ENCODE measurements at places on chromosomes 4 and X. TPM values are rescaled to one million over a fixed set of nuclear protein-coding genes. Genes with fewer than 3 reads are reported as not detected.

The GPR173 gene
- 9.4 TPM for total RNA-seq

DNA sequence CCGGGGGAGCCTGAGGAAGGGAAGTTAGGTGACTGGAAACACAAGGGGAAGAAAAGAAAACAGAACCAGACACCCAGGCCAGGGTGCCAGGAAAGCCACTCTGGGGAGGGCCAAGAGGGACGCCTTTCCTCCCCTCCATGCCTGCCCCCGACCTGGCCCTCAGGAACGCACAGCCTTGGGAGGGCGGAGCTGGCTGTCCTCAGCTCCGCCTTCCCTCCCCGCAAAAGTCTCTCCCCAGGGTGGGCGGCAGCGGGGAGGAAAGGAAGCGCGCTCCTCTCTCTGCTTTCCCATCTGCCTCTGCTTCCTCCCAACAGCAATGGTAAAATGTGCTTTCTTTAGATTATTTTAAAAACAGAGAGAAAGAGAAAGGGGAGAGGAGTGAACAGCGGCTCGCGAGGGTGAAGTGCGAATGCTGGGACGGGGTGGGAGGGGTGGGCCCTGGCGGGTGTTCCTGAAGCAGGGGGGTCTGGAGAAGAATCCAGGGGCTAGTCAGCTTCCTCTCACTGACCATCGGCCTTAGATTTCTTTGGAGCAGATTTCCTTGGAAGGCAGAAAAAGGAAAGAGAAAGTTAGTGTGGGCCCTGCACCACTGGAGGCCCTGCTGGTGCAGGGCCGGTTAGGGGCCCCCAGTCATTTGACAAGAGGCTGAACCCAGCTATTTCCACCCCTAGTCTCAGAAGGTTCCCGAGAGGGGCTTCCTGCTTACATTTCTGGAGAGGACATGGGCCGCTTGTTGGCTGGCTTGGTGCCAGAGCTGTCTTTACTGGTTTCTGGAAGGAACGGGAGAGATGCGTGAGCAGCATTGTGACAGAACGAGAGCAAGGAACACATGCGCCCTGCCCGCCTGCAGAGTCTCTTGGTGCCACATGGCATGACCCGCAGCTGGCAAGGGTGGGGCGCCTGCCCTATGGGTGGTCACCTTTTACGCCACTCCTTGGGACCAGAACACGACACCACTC lies 4.7 kb upstream of the RENBP start:
- H3K27ac ChIP-seq = peak overlapping the region; percentile 90
- peaks cover 11% of the 10 kb centered on the region for H3K4me1 ChIP-seq
- H3K4me3 ChIP-seq = peak overlapping the region; percentile 47
- DNase-seq = peak; percentile 16
- peaks cover 5% of the 10 kb centered on the region for H3K27me3 ChIP-seq
- H3K36me3 ChIP-seq = peaks cover 7% of the 10 kb centered on the region

- no peak overlapping the region for H3K4me3 ChIP-seq
- peak overlapping the region; percentile 95 for H3K27ac ChIP-seq
- peaks cover 17% of the 10 kb centered on the region for H3K4me1 ChIP-seq
- H3K36me3 ChIP-seq = no peaks in the 10 kb centered on the region
- DNase-seq = no peak
- H3K27me3 ChIP-seq = no peaks in the 10 kb centered on the region
These were observed 646 bp upstream of the SLC7A11 start for GRCh38 chr4:138242834-138243156.

The GASK1B gene
- total RNA-seq = 63.8 TPM

- peaks cover 3% of the 10 kb centered on the region for H3K36me3 ChIP-seq
- DNase-seq = no peak
- no peak overlapping the region for H3K27ac ChIP-seq
- no peak overlapping the region for H3K4me3 ChIP-seq
- peaks cover 12% of the 10 kb centered on the region for H3K4me1 ChIP-seq
These were observed 942.3 kb upstream of the SLIT2 start for GRCh38 chr4:19309378-19309777.

The IL13RA2 gene
- total RNA-seq = not detected

DNA sequence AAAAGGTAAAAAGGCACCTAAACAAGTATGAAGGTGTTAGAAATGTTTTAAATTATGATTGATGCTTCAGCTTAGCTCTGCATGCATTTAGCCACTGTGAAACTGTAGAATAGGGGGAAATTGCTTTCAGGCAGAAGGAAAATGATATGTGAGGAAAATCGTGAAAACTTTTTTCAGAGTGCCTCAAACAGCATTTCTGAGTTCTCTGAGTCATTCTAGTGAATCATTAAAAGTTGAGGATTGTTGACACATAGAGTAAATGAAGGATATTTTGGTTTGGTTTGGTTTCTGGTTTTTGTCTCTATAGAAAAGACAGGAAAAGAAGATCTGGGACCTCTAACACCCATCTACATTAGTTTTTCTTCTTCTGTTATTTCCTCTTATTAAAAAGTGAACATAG lies 332.5 kb upstream of the TRAM1L1 start:
- no peak for DNase-seq
- H3K27me3 ChIP-seq = no peaks in the 10 kb centered on the region
- no peaks in the 10 kb centered on the region for H3K36me3 ChIP-seq
- H3K27ac ChIP-seq = no peak overlapping the region

GRCh38 chr4:78138252-78138651 lies 81.1 kb downstream of the FRAS1 start:
- H3K27ac ChIP-seq = no peak overlapping the region
- H3K27me3 ChIP-seq = peaks cover 2% of the 10 kb centered on the region
- no peaks in the 10 kb centered on the region for H3K4me1 ChIP-seq
- DNase-seq = no peak
- no peaks in the 10 kb centered on the region for H3K36me3 ChIP-seq
- no peak overlapping the region for H3K4me3 ChIP-seq

GRCh38 chrX:53813670-53814440 lies 127.3 kb upstream of the HUWE1 start:
- H3K36me3 ChIP-seq = no peaks in the 10 kb centered on the region
- no peaks in the 10 kb centered on the region for H3K27me3 ChIP-seq
- peaks cover 9% of the 10 kb centered on the region for H3K4me1 ChIP-seq

- H3K4me3 ChIP-seq = no peak overlapping the region
- H3K36me3 ChIP-seq = no peaks in the 10 kb centered on the region
- peaks cover 1% of the 10 kb centered on the region for H3K27me3 ChIP-seq
- peaks cover 6% of the 10 kb centered on the region for H3K4me1 ChIP-seq
These were observed 106.0 kb upstream of the ARHGAP24 start for GRCh38 chr4:85368932-85369331.

DNA sequence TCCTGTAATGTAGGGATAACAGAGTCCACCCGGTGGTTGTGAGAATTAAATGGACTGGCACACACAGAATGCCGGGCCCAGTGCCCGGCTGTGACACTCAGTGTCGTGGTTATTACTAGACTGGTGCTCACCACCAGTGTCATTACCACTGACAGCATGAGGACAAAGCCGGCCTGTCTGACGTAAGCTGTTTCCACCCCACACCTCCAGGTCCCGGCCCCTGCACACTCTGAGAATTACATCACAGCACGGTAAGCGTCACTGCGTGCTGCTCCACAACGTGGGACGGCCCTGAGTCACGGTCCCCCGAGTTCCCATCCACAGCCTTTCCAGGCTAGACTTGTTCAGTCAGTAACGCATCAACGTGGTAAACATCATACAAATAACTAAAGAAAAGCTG lies 22.9 kb downstream of the FAT1 start:
- H3K4me3 ChIP-seq = no peak overlapping the region
- no peak for DNase-seq
- H3K27ac ChIP-seq = no peak overlapping the region
- no peaks in the 10 kb centered on the region for H3K27me3 ChIP-seq
- no peaks in the 10 kb centered on the region for H3K36me3 ChIP-seq
- H3K4me1 ChIP-seq = peaks cover 9% of the 10 kb centered on the region

The C4orf54 gene
- not detected for total RNA-seq

DNA sequence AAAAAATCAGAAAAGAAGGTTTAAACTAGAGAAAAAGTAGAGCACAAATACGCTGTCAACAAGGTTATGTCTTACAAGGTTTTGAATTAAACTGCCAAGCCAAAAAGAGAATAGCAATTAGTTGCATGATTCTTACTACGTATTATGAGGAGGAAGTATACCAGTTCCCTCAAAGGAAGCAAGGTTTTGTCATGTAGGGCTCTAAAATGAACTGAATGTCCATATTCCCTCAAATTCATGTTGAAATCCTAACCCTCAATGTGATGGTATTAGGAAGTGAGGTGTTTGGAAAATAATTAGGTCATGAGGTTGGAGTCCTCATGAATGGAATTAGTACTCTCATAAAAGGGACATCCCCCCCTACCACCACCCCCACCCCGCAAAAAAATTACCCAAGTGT lies 201.0 kb downstream of the FBXW7 start:
- no peak overlapping the region for H3K27ac ChIP-seq
- H3K36me3 ChIP-seq = peaks cover 3% of the 10 kb centered on the region
- no peak overlapping the region for H3K4me3 ChIP-seq
- no peaks in the 10 kb centered on the region for H3K27me3 ChIP-seq

- no peaks in the 10 kb centered on the region for H3K36me3 ChIP-seq
- no peak overlapping the region for H3K4me3 ChIP-seq
- no peak overlapping the region for H3K27ac ChIP-seq
- no peaks in the 10 kb centered on the region for H3K27me3 ChIP-seq
- peak; percentile 73 for DNase-seq
These were observed 201.3 kb downstream of the RBM46 start for GRCh38 chr4:154982187-154983047.

DNA sequence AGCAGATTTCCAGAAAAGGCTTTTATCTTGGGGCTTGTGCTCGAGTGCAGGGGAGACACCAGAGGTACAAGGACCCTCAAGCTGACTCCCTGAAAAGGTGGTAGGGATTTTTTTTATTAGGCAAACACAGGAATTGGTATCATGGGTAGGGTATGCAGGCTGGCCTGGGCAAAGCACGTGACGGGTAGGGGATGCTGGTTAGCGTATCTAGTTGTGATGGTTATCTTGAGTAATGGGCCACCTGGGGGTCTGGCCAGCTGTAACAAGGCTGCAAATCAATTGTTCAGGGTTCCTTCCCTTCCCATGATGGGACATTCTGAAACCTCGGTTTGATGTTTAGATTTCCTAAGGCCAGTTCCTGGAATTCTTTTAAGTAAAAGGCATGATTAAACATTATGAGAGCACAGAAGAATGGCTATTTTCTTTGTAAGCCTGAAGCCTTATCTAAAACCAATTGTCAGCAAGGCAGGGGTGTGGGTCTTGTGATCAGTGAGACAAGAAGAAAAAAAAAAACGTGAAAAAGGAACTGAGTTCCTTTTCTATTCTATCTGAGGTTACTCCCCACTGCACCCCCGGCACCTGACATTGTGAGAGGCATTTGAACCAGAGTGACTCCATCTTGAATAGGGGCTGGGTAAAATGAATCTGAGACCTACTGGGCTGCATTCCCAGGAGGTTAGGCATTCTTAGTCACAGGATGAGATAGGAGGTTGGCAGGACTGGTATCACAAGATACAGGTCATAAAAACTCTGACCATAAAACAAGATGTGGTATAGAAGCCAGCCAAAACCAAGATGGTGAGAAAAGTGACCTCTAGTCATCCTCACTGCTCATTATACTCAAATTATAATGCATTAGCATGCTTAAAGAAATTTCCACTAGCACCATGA lies 64.2 kb upstream of the S100G start:
- H3K4me1 ChIP-seq = peaks cover 8% of the 10 kb centered on the region
- no peak for DNase-seq
- peaks cover 34% of the 10 kb centered on the region for H3K36me3 ChIP-seq
- H3K4me3 ChIP-seq = no peak overlapping the region
- H3K27me3 ChIP-seq = no peaks in the 10 kb centered on the region

The CXCL8 gene
- total RNA-seq = not detected

- peaks cover 4% of the 10 kb centered on the region for H3K27me3 ChIP-seq
- H3K36me3 ChIP-seq = peaks cover 28% of the 10 kb centered on the region
- no peak overlapping the region for H3K27ac ChIP-seq
These were observed 16.8 kb downstream of the SMAD1 start for GRCh38 chr4:145498430-145498829.

GRCh38 chr4:7275067-7275466 lies 82.7 kb downstream of the SORCS2 start:
- H3K4me1 ChIP-seq = peaks cover 3% of the 10 kb centered on the region
- no peak overlapping the region for H3K27ac ChIP-seq
- no peak overlapping the region for H3K4me3 ChIP-seq
- peaks cover 2% of the 10 kb centered on the region for H3K27me3 ChIP-seq
- no peak for DNase-seq

DNA sequence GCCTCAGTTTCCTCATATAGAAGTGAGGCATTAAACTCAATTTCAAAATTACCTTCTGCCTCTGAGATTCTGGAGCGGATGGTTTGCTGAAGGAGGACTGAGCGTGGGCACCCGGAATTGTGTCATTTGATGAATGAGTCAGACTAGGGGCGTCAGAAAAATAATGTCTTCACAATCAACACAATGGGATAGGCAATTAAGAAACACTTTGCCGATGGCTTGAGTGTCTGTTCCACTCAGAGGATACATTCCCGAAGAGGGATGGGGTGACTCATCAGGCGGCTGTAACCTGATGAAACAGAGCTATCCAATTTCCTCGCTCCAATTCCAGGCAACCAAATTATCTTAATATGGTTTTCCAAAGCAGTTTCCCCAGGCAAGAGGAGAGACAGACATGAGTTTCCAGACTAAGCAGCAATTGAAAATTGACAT lies 1.2 kb upstream of the CHRNA9 start:
- H3K27ac ChIP-seq = no peak overlapping the region
- peaks cover 3% of the 10 kb centered on the region for H3K4me1 ChIP-seq
- H3K27me3 ChIP-seq = peaks cover 2% of the 10 kb centered on the region
- H3K4me3 ChIP-seq = no peak overlapping the region
- no peak for DNase-seq

GRCh38 chr4:185640811-185641675 lies 105.7 kb upstream of the PDLIM3 start:
- no peak for DNase-seq
- H3K27ac ChIP-seq = no peak overlapping the region
- no peaks in the 10 kb centered on the region for H3K4me1 ChIP-seq
- H3K36me3 ChIP-seq = no peaks in the 10 kb centered on the region
- no peak overlapping the region for H3K4me3 ChIP-seq
- H3K27me3 ChIP-seq = peaks cover 1% of the 10 kb centered on the region

The MAMLD1 gene
- 2.8 TPM for total RNA-seq

- peaks cover 4% of the 10 kb centered on the region for H3K4me1 ChIP-seq
- no peak for DNase-seq
- peaks cover 11% of the 10 kb centered on the region for H3K36me3 ChIP-seq
- H3K27ac ChIP-seq = no peak overlapping the region
- H3K4me3 ChIP-seq = no peak overlapping the region
- no peaks in the 10 kb centered on the region for H3K27me3 ChIP-seq
These were observed 115.4 kb upstream of the NUDT6 start for GRCh38 chr4:123037804-123038203.

- H3K27ac ChIP-seq = no peak overlapping the region
- no peak for DNase-seq
- H3K4me1 ChIP-seq = peaks cover 2% of the 10 kb centered on the region
These were observed 390.6 kb downstream of the GPM6A start for GRCh38 chr4:175421506-175421905.

The CLDN2 gene
- total RNA-seq = not detected

- no peaks in the 10 kb centered on the region for H3K36me3 ChIP-seq
- peaks cover 8% of the 10 kb centered on the region for H3K27me3 ChIP-seq
- no peaks in the 10 kb centered on the region for H3K4me1 ChIP-seq
These were observed 385 bp downstream of the DCLK2 start for GRCh38 chr4:150078579-150079080.
